ENCODE measurements at places on chromosomes 4 and X.
A peak's percentile ranks its signal among the peaks of the same experiment; 100 is the strongest.

DNA sequence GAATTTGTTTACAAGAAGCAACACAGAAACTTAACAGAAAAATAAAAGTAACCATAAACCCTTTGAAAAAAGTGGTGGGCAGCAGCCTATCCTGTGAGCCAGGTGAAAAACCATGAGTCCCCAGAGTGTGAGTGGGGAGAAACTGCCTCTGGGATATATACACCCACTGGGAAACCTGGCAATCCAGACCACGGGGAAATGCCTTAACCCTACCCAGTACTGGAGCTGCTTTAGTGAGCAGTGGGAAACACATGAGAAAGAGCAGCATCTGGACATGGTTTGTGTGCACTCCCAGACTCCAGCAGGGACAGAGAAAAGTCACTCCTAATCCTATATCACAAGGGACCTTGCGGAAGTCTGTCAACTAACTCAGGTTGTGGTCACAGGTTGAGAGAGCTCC is 39.4 kb downstream of the UGT2A2 start:
- no peak for DNase-seq

DNA sequence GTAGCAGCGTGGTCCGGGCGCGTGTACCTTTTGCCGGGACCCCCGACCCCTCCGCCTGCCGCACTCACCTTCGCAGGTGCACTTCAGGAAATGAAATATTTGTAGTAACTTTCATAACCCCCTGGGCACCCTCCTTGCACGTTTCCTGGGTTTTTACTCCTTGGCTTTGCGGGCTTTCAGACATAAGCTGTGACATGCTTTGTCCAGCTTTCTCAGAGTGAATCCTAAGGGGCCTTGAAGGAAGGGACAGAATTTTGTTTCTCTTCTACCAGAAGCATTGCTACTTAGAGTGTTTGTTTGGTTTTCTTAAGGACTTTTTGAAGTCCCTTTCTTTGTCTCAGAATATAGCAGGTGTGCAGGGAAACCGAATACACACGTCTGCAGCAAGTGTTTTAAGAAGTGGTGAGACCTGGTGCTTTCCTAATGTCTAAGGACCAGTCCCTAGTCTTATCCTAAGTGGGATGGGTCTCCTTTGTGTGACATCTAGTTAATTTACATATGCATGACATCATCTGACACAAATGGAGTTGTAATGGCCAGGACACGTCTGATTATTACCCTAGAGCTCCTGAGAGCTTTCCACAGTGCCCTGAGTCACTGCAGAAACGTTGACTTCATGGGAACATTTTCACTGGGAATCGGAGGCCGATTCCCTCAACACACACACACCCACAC is 1.3 kb downstream of the FAM149A start:
- no peak for DNase-seq

DNA sequence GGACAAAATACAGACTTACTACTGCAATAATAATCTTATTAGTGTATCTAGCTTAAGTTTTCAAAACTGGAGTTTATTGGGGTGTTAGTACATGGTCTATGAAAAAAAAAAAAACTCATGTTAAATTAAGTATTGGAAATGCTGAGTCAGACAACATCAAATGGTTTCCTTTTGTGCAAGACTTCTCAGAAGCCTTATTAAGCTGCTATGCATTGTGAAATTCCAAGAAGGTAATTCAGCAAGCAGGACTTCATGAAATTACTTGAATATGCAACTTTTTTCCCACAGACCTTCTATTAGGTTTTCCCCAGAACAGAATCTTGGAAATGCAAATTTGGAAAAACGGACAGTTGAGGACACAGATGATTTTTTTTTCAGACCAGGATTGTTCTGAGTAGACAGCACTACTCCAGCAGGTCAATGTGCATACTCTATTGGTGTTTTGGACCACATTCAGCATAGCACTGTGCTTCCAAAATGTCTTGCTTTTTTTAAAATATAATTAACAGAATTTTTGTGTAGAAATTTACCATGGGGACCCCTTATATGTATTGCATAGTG is 568.8 kb upstream of the TENM3 start:
- DNase-seq: no peak

- no peak for DNase-seq
Measured at GRCh38 chrX:22059775-22060174, 27.6 kb downstream of the PHEX start.

GRCh38 chr4:181138116-181138515 is 1105.1 kb upstream of the TENM3 start:
- no peak for DNase-seq

GRCh38 chr4:186144198-186144945 is 39.9 kb downstream of the FAM149A start:
- peak; percentile 31 for DNase-seq

DNA sequence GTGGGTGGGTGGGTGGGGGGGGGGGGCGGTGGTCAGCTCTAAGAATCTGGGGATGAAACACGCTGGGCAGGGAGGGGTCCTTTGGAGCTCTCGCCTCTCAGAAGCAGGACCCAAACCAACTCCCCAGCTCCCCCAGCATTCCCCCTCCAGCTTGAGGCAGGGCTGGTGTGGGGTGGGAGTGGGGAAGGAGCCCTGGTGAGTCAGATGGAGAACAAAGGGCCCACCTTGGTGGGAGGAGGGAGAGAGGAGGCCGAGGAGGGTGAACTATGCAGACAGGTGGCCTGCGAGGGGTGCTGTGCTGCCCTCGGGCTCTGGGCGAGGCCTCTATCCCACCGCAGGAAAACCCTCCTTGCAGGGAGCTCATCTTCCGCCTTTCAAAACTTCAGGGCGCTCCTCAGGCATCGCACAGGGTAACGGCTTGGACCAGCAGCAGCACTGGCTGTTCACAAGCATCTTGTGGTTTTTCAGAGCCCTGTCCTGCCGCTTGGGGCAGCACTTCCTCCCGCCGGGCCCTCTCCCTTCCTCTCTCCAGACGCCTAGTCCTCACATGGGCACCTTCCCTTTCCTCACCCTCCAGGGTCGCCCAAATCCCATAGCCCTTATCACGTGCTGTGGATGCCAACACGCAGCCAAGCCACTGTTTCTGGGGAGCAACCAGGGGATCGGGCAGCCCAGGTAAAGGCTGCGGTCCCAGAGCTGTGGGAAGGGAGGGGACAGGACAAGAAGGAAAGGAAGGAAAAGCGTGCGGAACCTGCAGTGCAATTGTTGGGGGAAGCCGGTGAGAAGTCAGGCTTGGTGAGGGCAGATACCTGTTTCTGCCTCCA is 34.0 kb upstream of the GRPEL1 start:
- DNase-seq: peak; percentile 32

GRCh38 chr4:104382961-104383360 is 111.7 kb downstream of the CXXC4 start:
- no peak for DNase-seq

DNA sequence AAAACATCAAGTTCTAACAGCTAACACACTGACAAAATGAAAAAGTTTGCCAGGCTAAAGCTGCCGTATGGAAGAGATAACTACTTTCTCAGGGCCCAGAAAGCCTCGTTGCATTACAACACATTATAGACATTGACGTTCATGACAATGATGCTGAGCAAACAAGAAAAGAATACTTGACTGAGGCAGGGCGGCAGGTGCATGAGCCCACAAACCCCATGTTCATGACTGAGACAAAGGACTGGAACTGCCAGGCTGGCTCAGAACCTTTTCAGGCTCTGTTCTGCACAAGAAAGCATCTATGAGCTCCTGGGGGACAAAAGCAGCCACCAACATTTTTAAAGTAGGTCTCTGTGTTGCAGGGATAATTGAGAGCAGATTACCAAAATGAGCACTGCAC is 13.6 kb downstream of the TLR6 start:
- DNase-seq: no peak

GRCh38 chr4:8639021-8639420 is 46.5 kb downstream of the CPZ start:
- no peak for DNase-seq

DNA sequence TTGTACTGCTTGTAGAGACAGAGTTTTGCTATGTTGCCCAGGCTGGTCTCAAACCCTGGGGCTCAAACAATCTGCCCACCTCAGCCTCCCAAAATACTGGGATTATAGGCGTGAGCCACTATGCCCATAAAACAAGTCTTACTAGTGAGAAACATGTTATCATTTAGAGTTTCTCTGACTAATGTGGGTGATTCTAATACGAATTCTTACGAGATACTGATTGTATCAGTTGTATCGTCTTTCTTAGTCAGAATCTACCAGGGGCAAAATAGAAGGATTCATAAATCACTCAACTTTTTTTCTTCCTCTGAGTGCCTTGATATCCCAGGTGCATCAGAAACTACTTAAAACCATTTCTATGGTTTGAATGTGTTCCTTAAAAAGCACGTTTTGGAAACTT is 14.4 kb upstream of the NMU start:
- no peak for DNase-seq

- no peak for DNase-seq
Measured at GRCh38 chr4:151472711-151473110, 63.7 kb downstream of the FHIP1A start.

GRCh38 chrX:48683411-48683982 is at the start of gene WAS:
Gene WAS (plus strand): TSS chrX:48683799. CDS start chrX:48683854, 55 bp downstream.
- DNase-seq: no peak

- no peak for DNase-seq
Measured at GRCh38 chrX:128728943-128729342, 676.7 kb upstream of the ACTRT1 start.

- no peak for DNase-seq
Measured at GRCh38 chr4:107366900-107367299, 330.8 kb upstream of the DKK2 start.

DNA sequence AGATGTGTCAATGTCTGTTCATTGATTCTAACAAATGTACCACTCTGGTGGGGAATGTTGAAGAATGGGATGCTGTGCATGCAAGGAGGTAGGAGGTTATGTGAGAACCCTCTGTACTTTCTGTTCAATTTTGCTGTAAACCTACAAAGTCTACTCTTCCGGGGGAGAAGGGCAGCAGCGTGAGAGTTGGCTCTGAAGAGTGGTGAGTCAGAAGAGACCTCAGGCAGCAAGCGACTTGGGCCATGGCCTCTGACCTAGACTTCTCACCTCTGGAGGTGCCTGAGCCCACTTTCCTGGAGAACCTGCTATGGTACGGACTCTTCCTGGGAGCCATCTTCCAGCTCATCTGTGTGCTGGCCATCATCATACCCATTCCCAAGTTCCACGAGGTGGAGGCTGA is 26.7 kb downstream of the MANBA start:
- DNase-seq: no peak

- DNase-seq: no peak
Measured at GRCh38 chr4:83618431-83618830, 82.5 kb downstream of the GPAT3 start.

- DNase-seq: no peak
Measured at GRCh38 chr4:152734699-152735050, 44.9 kb downstream of the TIGD4 start.

DNA sequence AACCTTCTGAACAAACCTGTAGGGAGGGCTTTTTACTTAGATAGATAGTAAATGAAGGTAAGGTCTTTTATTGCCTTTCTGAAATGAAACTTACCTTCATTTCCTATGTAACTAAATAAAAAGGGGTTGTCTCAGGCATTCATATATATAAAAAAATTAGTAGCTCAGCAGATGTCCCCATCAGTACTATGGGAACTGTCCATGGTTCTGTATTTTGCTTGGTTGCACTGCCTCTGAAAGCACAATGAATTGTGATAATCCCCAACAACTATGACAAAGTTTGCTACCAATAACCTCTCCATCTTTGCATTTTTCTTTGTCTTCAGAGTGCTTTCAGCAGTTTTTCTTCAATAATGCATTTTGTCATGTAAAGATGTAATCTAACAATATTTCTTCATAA is 222.4 kb downstream of the SLIT2 start:
- DNase-seq: no peak

DNA sequence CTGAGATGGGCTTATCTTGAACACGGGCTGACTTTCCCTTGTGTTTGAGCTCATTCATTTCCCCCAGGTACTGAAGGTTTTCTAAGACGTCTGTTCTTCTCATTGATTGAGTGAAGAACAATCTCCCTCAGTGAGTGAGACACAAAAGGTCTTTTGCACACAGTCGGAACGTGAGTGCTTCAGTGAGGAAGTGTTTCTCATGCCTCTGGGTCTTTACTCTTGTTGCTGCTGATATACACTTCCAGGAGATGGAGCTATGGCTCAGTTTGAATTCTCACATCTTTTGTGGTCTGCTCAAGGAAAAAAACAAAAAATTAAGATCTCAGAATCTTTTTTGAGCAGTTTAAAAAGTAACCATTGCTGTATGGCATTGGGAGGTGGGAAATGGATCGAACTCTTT is 981.9 kb upstream of the TENM3 start:
- DNase-seq: no peak

GRCh38 chr4:68654946-68655721 is 15.3 kb downstream of the UGT2B15 start:
- no peak for DNase-seq

GRCh38 chr4:145881576-145881975 is 57.0 kb downstream of the ZNF827 start:
- no peak for DNase-seq

- no peak for DNase-seq
Measured at GRCh38 chr4:21898101-21898500, 50.5 kb downstream of the KCNIP4 start.

DNA sequence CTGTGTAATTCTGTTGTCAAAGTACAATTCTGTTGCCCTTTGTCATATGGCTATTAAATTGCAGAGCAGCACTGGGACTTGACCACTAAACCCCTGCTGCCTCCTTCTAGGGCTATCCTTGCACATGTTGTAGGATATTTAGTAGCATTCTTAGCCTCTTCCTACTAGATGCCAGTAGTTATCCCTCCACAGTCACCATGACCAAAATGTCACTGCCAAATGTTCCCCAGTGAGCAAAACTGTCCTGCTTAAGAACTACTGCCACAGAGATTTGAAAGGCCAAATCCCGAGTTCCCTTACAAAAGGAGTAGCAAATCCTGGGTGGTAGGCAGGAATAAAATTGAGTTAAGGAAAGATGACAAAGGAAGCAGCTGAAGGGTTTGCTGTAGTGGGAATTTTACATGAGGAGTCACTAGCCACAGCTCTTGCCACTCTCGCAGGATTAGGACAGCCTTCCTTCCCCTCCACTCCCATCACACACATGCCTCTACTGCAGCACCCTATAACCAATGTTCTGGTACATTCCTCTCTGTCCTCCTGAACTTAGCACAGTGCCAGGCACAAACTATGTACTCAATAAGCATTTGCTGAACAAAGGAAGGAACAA is 8.4 kb downstream of the APBB2 start:
- no peak for DNase-seq

DNA sequence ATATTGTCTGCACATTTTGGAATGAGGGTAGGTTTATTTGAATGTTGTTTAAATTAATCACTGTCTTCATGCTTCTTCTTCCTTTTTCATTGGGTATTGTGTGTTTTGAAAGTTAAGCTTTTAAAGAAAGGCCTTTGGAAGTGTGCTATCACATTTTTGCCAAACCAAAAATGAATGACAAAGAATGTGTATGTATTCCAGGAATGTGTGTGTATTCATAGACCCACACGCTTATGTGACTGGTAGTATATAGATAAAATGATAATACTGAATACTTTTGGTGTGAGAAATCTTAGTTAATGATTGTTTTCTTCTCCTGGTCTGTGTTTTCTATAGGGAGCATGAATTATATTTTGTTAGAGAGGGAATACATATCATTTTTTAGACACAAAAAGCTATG is 404.4 kb downstream of the TLL1 start:
- no peak for DNase-seq

GRCh38 chr4:1501754-1502500 is 95.7 kb upstream of the NKX1-1 start:
- no peak for DNase-seq
